Activated effector memory CD4-positive, alpha-beta T cell treated with Interleukin-2 at 50 U/mL for 16 hours (primary cell): ENCODE measurements at places on chromosomes 11 and 22.

DNA sequence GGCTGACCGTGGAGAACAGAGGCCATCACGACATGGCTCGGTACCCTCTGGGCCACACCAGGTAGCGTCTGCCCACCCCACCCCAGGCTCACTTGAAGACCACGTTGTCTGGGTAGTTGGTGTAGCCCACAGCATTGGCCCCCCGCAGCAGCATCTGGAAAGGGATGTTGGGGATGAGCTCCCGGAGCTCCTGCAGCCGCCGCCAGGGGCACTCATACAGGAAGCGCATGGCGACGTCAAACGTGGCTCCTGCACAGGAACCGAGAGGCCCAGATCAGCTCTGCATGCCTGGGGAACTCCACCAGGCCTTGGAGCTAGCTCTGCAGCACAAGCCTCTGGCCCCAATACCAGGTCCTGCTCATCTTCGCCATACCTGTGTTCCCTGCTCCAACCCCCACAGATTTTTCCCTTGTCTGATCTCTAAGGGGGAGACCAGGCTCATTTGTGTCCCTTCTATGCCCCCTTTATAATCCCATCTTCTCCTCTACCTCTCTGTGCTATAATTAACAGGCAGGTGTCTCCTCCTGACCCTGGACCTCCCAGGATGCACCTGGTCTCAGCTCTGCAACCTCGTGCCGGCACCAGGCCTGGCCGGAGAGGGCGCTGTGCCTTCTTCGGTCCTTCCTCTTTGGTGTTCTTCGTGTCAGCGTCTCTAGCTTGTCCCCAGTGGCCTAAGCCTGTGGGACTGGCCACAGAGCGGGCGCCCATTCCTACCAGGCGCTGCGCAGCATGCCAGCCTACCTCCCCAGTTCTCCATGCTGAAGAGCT is 5.0 kb upstream of the LRFN4 start:
- DNase-seq, result no peak

GRCh38 chr11:129866311-129866710 is 29.1 kb downstream of the NFRKB start:
- DNase-seq, result no peak

GRCh38 chr11:129610125-129610524 is 205.5 kb upstream of the TMEM45B start:
- DNase-seq, result no peak

- no peak for DNase-seq
These were observed 17.8 kb downstream of the CD59 start for GRCh38 chr11:33718440-33718839.

DNA sequence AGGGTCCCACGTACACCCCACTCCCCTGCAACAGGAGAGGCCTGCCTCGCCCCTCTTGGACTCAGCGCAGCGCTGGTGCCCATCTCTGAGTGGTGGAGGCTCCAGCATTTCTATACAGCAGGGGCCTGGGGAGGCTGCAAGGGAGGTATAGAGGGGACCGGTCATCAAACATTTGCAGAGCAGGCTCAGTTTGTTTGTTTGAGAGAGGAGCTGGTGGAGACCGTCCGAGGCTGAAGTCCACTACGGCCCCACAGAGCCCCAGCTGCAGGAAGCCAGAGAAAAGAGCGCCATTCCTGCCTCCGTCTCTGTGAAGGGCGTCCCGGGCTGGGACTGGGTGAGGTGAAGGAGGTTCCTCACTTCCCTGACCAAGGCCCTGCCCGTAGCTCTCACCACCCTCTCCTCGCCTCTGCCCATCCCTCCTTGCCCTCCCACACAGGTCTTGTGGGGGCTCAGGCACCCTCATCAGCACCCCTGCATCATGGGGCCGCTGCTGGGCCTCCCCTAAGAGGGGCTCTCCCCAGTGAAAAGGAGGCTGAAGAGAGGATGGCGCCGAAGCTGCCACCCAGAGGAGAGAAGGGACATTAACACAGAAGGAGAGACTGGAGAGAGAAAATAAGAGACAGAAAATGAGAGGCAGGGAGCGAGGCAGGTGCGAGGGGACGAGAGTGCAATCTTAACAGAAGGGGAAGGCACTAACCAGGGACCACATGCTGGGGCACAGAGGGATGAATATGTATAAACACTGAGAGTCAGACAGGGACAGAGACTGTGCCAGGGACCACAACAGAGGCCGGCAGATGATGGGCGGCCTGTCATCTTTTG is 24.5 kb downstream of the RPUSD4 start:
- DNase-seq, result no peak

DNA sequence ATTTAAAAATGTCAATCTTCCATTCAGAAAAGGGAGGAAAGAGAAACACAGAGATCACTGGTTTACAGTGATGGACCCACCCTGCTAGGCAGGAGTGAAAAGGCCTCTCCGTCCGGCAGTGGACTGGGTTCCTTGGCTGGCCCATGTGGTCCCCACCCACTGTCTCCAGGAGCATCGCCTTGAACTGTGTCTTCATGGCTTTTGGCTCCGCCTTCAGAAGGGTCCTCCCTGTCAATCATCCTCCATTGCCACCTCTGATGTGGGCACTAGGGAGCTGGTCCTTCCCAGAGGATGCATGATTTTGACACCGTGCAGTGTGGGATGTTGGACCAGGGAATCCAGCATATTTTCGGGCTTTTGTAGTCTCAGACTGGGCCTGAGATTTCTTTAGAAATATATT is 58.2 kb upstream of the B3GAT1 start:
- no peak for DNase-seq

DNA sequence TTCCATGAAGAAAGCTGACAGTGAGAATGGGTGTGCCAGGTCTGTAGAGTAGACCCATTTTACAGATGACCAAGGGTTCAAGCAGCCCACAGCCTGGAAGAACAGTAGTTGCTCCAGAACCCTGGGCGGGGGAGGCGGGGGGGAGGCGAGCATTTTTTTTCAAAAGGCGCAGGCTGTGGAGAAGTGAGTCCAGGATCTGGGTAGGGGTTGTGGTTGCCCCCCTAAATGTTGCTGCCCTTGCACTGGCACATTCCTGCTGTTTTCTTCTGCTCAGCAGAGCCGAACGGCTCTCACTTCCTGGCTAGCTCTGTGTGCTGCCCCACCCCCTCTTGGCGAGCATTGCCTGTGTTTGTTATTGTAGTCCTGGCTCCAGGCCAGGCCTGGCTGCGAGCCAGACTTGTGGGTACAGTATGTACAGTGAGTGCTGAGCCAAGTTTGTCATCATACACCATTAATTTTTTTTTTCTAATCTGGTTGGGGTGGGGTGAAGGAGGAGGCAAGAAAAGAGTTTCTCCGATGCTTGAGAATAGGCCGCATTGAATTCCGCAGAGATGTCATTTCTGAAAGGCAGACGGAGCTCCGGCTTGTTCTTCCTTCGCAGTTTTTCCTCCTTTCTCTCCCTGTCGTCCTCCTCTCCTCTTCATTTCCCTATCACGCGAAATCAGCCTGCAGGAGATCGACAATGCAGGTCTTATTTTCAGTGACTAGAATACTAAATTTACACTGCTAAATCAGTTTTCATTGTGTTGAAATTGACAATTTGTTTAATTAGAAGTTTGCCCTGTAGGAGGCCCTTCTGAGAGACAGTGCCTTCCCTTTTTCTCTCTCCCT is 100.5 kb downstream of the ZBTB16 start:
- DNase-seq, result peak; percentile 97

DNA sequence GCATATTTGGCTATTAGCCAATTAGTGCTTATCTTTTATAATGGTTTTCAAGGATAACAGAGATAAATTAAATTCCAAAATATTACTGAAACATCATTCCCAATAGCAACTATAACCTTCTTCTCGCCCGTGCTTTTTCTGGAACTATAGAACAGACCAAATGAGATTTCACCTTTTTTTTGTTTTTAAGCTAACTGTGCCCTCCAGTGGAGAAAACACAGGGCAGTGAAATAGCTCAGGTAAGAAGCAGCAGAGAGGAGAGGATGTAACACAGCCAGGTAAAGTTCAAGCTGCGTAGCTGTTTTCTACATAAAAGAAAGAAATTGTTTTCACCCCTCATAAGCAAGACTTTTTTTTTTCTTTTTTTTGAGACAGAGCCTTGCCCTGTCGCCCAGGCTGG is 28.2 kb downstream of the HSD17B12 start:
- DNase-seq, result no peak

DNA sequence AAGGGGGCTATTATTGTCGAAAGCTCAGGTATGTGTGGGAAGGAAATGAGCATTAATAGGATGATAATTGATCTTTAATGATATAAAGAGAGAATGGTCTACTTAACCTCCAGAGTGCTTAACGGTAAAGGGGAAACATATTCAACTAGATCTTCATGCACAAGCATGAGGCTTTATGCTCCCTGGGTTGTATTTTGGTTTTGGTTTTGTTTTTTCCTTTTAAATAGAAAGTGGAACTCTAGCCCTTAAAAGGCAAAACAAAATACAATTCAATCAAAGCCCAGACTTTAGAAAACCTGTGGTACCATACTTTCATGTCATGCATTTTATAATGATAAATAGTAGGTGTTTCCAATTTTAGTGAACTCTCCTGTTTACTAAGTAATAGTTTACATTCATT is 622.7 kb downstream of the METTL15 start:
- no peak for DNase-seq

DNA sequence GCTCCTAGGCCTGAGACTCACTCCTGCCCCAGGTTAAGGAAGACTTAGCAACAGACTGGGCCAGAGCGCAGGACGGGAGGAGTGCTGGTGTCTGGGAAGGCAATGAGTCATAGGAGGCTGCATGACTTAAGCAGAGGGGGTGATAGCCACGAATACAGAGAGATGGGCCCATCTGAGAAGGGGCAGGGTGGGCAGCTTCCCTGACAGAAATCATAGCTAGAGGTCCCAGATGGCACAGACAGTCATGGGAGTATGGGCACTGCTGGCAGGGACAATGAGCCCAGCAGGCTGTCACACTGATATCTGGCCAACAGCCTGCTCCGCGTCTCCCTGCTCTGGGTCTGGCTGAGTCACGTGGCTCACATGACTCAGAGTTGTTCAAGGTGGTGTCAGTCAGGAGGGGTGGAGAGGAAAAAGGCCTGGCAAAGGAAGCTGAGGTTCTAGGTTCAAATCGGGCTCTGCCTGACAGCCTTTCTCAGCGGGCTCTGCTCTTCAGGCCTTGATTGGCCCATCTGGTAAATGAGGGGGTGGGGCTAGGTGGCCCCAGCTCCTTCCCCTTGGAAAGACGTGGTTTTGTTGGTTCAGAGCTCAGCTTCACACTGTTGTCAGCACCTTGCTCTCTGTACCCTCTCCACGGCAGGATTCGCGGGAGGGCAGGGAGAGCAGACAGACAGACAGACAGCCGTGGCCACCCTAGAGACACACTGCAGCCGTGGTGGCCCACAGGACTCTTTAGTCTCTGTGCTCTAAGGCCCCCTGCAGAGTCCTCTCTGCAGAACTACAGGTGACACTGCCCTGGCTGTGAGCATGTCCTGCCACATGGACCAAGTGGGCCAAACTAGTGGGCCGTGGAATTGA is 47.8 kb downstream of the DBX1 start:
- no peak for DNase-seq

DNA sequence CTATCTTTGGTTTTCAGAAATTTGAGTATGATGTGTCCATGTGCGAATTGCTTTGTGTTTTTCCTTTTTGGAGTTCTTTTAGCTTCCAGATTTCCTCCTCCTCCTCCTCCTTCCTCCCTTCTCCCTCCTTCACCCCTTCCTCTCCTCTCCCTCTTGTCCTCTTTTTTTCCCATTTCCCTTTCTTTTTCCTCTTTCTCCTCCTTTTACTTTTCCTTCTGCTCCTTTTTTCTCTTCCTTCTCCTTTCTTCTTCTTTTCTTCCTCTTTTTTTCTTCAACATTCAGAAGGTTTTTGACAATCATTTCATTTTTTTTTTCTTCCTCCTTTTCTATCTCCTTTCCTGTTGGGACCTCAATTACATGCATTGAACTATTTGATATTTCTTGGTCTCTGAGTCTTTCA is 104.9 kb downstream of the TMEM135 start:
- DNase-seq, result no peak

GRCh38 chr11:57496109-57496820 is 19.2 kb downstream of the SLC43A1 start:
- DNase-seq, result no peak

DNA sequence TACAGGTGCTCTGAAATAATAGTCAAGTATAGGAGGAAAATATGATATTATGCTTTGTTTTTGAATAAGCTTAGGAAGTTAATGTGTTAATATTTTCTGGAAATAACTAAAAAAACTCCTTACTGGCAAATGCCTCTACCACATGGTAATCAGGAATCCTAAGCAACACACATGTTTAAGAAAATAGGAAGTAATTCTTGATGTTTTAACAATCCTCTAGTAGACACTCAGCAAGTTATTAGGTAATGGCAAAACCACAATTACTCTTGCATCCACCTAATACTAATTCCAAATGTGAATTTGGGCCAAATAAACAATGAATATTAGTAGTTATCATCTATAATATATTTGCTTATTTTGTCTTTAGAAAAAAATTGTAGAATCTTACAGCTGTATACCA is 53.6 kb downstream of the SLC35F2 start:
- DNase-seq, result no peak

DNA sequence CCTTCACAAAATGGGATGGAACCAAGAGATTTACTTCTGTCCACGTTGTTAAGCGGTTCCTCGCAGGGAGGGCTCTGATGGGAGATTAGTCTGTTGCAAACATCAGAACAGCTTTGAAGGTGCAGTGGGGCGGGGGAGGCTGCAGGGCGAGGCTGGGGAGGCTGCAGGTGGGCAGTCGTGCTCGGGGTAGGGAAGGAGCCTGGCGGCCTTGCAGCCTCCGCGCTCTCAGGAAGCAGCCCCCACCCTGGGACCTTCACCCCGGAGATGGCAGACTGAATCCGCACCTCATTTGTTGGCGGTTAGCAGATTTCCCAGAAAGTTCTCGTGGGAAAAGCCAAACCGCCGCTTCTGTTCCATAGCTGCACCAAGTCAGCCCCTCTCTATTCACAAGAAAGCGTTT is 237.3 kb downstream of the BRD1 start:
- no peak for DNase-seq
